ENCODE measurements at places on chromosomes 1 and 21. TPM values are rescaled to one million over a fixed set of nuclear protein-coding genes. Genes with fewer than 3 reads are reported as not detected.

GRCh38 chr1:40755067-40755466 lies 28.5 kb upstream of the KCNQ4 start:
- DNase-seq, result no peak
- no peak overlapping the region for H3K27ac ChIP-seq
- H3K4me3 ChIP-seq, result no peak overlapping the region
- no peaks in the 10 kb centered on the region for H3K27me3 ChIP-seq

The PCSK9 gene
- 0.18 TPM for total RNA-seq

The SLC6A17 gene
- total RNA-seq, result not detected

GRCh38 chr1:3404301-3404700 lies 50.2 kb upstream of the ARHGEF16 start:
- H3K4me3 ChIP-seq, result no peak overlapping the region
- no peak overlapping the region for H3K27ac ChIP-seq
- no peaks in the 10 kb centered on the region for H3K27me3 ChIP-seq
- DNase-seq, result no peak
- no peaks in the 10 kb centered on the region for H3K4me1 ChIP-seq

GRCh38 chr21:26965907-26966581 lies 844 bp downstream of the ADAMTS5 start:
- H3K27ac ChIP-seq, result no peak overlapping the region
- no peak overlapping the region for H3K4me3 ChIP-seq
- H3K36me3 ChIP-seq, result no peaks in the 10 kb centered on the region
- H3K27me3 ChIP-seq, result peaks cover 34% of the 10 kb centered on the region
- DNase-seq, result no peak

GRCh38 chr1:18528616-18529015 lies 47.9 kb downstream of the KLHDC7A start:
- peaks cover 9% of the 10 kb centered on the region for H3K27me3 ChIP-seq
- H3K4me1 ChIP-seq, result no peaks in the 10 kb centered on the region
- H3K27ac ChIP-seq, result no peak overlapping the region
- H3K36me3 ChIP-seq, result no peaks in the 10 kb centered on the region

The FAM110D gene
- not detected for total RNA-seq

The ZMYND12 gene
- 0.96 TPM for total RNA-seq

GRCh38 chr21:42337830-42338728 lies 12.7 kb downstream of the TFF2 start:
- H3K4me3 ChIP-seq, result no peak overlapping the region
- peaks cover 22% of the 10 kb centered on the region for H3K27me3 ChIP-seq
- H3K27ac ChIP-seq, result no peak overlapping the region
- H3K36me3 ChIP-seq, result no peaks in the 10 kb centered on the region

DNA sequence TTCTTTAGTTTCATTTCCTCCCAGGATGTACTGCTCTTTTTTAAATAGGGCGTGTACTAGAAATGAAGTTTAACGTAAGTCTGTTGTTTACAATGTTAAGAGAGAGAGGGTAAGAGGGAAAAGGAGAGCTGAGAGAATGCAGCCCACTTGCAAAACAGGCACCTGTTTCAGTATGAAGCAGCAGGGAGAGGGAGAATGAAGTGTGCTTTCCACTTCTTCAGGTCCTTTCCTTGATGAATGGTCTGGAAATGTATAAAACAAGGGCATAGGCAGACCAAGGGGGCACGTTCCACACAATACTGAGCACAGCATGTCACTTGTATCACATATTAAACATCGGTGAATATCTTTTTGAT lies 2.0 kb downstream of the KCNA3 start:
- DNase-seq, result peak; percentile 52
- H3K4me1 ChIP-seq, result peaks cover 29% of the 10 kb centered on the region
- H3K27me3 ChIP-seq, result no peaks in the 10 kb centered on the region
- peak overlapping the region; percentile 89 for H3K27ac ChIP-seq

The CIART gene
- 1.7 TPM for total RNA-seq

- H3K36me3 ChIP-seq, result no peaks in the 10 kb centered on the region
- DNase-seq, result no peak
- H3K27ac ChIP-seq, result no peak overlapping the region
- no peak overlapping the region for H3K4me3 ChIP-seq
- peaks cover 3% of the 10 kb centered on the region for H3K27me3 ChIP-seq
- H3K4me1 ChIP-seq, result no peaks in the 10 kb centered on the region
Observed at GRCh38 chr1:48555271-48555670, 83.3 kb upstream of the SPATA6 start.

DNA sequence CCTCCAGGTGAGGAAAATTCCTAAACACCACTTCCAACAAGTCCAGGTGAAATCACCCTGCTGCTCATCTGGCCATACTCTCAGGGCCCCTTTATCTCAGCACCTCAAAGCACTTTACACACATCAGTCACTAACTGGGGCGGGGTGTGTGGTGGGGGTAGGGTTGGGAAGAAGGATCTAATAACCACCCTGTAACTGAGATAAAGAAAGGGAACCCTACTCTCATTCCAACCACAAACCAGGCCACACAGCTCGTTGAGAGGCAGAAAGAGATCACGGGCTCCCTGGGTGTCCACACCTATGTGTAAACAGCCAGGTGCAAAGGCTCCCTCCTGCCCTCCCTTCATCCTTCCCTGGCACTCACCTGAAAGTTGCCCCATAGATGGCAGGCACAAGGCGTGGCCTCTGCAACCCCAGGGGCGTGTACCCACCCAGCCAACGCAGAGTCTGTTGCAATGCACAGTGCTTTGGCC lies 20.4 kb downstream of the GPR161 start:
- H3K4me3 ChIP-seq, result no peak overlapping the region
- H3K27me3 ChIP-seq, result peaks cover 15% of the 10 kb centered on the region

The TMEM79 gene
- total RNA-seq, result 9.1 TPM

- no peak for DNase-seq
- no peaks in the 10 kb centered on the region for H3K4me1 ChIP-seq
- no peak overlapping the region for H3K27ac ChIP-seq
- no peak overlapping the region for H3K4me3 ChIP-seq
Observed at GRCh38 chr1:29271724-29272123, 35.4 kb downstream of the PTPRU start.

- H3K27ac ChIP-seq, result no peak overlapping the region
- H3K4me1 ChIP-seq, result no peaks in the 10 kb centered on the region
- H3K4me3 ChIP-seq, result no peak overlapping the region
Observed at GRCh38 chr21:43997766-43998742, 14.1 kb upstream of the TRAPPC10 start.

- H3K27me3 ChIP-seq, result no peaks in the 10 kb centered on the region
- H3K27ac ChIP-seq, result no peak overlapping the region
- no peaks in the 10 kb centered on the region for H3K4me1 ChIP-seq
- no peak for DNase-seq
Observed at GRCh38 chr1:20949871-20950590, 162.9 kb upstream of the HP1BP3 start.

DNA sequence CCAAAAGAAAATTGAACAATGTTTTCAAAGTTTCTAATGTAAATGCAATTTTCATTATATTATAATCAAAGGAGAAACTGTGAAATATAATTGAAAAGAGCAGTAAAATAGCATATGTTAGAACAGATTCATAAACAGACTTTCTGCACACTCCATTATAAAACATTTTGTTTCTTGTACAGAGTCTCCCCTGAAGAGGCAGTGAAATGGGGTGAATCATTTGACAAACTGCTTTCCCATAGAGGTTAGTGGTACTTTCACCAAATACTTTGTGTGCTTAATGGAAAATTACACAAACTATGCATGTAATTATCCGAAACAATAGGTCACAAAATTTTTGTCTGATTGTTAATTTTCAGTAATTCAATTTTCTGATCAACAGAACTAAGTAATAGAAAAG lies 1.9 kb downstream of the RGS18 start:
- H3K4me1 ChIP-seq, result no peaks in the 10 kb centered on the region
- H3K4me3 ChIP-seq, result no peak overlapping the region
- DNase-seq, result no peak
- no peaks in the 10 kb centered on the region for H3K36me3 ChIP-seq

DNA sequence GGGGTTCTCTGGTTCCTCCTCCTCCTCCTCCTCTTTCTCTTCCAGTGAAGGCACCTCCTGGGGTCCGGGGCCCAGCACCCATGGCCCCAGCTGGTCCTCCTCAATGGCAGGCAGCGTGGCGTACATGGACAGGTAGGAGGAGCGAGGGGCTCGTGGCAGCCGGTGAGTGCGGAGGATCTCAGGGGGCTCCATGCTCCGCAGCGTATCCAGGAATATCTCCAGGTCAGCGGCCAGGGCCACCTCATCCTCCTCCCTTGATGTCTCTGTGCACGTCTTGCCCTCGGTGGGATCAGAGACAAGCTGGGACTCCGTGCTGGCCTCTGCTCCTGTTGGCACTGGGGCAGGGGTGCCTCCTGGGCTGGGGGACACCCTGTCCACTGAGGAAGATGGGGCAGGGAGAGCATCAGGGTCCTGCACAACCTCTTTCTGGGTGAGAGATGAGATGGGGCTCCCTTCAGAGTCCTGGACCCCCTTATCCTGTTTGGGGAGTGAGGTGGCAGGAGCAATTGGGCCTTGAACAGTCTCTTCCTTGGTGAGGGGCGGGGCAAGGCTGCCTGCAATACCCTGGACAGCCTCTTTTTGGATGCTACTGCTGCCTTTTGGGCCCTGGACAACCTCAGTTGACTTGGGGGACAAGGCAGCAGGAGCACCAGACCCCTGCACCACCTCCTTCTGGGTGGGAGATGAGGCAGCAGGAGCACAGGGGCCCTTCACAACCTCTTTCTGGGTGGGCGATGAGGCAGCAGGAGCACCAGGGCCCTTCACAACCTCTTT lies 9.6 kb downstream of the CRYBG2 start:
- no peaks in the 10 kb centered on the region for H3K4me1 ChIP-seq
- no peak overlapping the region for H3K4me3 ChIP-seq

DNA sequence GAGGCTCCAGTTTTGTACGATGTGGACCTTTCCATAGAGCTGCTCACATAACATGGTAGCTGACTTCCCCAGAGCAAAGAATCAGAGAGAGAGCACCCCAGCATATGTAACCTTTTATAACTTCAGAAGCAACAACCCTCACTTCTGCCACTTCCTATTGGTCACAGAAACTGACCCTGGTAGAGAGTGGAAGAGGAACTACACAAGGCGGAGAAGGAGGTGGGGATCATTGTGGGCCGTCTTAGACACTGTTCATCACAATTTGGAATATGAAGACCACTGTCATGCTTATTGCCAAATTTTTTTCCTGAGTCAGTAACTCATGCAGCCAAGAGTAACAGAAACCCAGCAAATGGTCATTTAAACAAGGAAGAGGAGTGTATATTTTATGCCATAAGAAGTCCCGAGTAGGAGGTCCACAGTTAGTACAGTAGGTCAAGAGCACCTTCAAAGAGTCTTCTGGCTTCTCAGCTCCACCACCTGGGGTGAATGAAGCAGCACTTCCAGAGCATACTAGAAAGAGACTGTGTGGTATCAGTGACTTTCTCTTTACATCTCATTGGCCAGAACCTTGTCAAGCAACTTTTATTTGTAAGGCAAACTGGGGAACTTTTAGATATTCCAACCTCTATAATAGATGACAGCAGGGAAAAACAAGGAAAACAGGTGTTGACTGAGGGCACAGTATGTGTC lies 71.8 kb downstream of the ODF2L start:
- no peak for DNase-seq
- H3K27me3 ChIP-seq, result no peaks in the 10 kb centered on the region
- H3K27ac ChIP-seq, result no peak overlapping the region
- H3K4me3 ChIP-seq, result no peak overlapping the region
- no peaks in the 10 kb centered on the region for H3K4me1 ChIP-seq

- peaks cover 26% of the 10 kb centered on the region for H3K4me1 ChIP-seq
- DNase-seq, result no peak
- H3K4me3 ChIP-seq, result peak overlapping the region; percentile 98
- peaks cover 11% of the 10 kb centered on the region for H3K36me3 ChIP-seq
- H3K27ac ChIP-seq, result no peak overlapping the region
Observed at GRCh38 chr1:156571261-156571852, 1.0 kb downstream of the IQGAP3 start.

DNA sequence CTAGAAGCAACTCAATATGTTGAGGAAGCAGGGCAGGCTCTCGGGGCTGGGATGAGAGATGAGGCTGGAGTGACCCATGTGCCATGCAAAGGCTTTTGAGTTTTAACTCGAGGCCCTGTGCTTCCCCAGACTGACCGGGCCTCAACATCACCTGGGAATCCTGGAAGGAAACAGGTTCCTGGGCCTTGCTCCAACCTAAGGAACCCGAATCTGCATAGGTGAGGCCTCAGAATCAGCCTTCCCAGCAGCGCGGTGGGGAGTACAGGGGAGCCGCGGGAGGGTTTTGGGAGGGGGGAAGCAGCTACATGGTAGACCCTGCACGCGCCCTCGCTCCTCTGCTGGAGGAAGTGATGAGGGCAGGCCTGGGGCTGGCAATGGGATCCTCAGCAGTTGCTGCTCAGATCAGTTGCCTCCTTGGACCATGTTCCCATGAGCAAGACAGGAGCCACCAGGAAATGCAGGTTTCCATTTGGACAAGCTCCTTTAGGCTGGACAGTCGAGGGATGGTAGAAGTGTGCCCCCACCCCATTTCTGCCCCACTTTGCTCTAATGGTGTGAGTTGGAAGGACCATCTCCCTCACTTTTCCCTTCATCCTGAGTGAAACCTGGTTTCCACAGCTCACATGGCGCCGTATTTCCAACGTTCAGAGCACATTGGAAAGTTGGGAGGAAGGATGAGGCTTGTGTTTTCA lies 4.5 kb upstream of the KIAA1614 start:
- H3K4me1 ChIP-seq, result peaks cover 20% of the 10 kb centered on the region
- H3K36me3 ChIP-seq, result no peaks in the 10 kb centered on the region
- H3K4me3 ChIP-seq, result no peak overlapping the region
- no peak overlapping the region for H3K27ac ChIP-seq
- peaks cover 18% of the 10 kb centered on the region for H3K27me3 ChIP-seq
- DNase-seq, result no peak

The ADAMTS4 gene
- 0.83 TPM for total RNA-seq

GRCh38 chr1:76657623-76658022 lies 209.7 kb upstream of the ST6GALNAC5 start:
- no peaks in the 10 kb centered on the region for H3K4me1 ChIP-seq
- peaks cover 2% of the 10 kb centered on the region for H3K27me3 ChIP-seq
- H3K36me3 ChIP-seq, result no peaks in the 10 kb centered on the region
- no peak overlapping the region for H3K27ac ChIP-seq
- DNase-seq, result no peak

DNA sequence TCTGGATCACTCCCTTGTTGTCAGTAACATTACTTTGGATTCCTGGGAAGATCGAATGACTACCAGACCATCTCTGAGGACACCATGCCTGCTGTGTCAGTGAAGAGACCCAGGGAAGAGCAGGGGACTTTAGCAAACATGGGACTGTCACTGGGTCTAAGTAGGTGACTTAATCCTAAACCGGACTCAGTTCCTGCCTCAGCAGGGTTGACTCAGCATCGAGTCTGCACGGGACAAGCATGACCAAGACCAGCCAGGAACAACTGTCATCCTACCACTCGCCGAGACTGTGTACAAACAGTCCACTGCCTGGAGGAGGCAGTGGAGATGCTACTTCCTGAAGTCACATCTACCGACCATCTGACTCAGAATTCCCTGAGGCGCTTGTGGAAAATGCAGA lies 53.2 kb upstream of the RAB4A start:
- no peaks in the 10 kb centered on the region for H3K27me3 ChIP-seq
- H3K4me3 ChIP-seq, result no peak overlapping the region
- no peaks in the 10 kb centered on the region for H3K36me3 ChIP-seq
- no peak for DNase-seq

The CA6 gene
- not detected for total RNA-seq

- H3K36me3 ChIP-seq, result no peaks in the 10 kb centered on the region
- no peak overlapping the region for H3K27ac ChIP-seq
- no peaks in the 10 kb centered on the region for H3K27me3 ChIP-seq
- no peak overlapping the region for H3K4me3 ChIP-seq
- H3K4me1 ChIP-seq, result peaks cover 4% of the 10 kb centered on the region
- no peak for DNase-seq
Observed at GRCh38 chr1:241603731-241604245, 36.4 kb downstream of the CHML start.
